Hair follicle dermal papilla cell (primary cell): ENCODE measurements at places on chromosomes 1 and 21. TPM values are rescaled to one million over a fixed set of nuclear protein-coding genes. Genes with fewer than 3 reads are reported as not detected.

VSIG8 gene
- not detected in 2 replicates for total RNA-seq

C1orf87 gene
- 0.24 and 0.32 TPM in 2 replicates for total RNA-seq

CHD5 gene
- total RNA-seq: 0.12 and 0.16 TPM in 2 replicates

HEATR1 gene
- total RNA-seq: 35.6 and 52.6 TPM in 2 replicates

PLA2G2C gene
- not detected in 2 replicates for total RNA-seq

AK2 gene
- total RNA-seq: 118 TPM in 2 replicates

SLAMF7 gene
- total RNA-seq: not detected in 2 replicates

MSH4 gene
- total RNA-seq: 0.12 and 0.16 TPM in 2 replicates

AMY2A gene
- total RNA-seq: not detected in 2 replicates

C1orf74 gene
- 1.8 and 1.9 TPM in 2 replicates for total RNA-seq

OR2T35 gene
- total RNA-seq: not detected in 2 replicates

RCOR3 gene
- 31.8 and 32.5 TPM in 2 replicates for total RNA-seq

ZNF648 gene
- total RNA-seq: not detected in 2 replicates

PTPN7 gene
- not detected in 2 replicates for total RNA-seq

CACHD1 gene
- 30.4 and 40.4 TPM in 2 replicates for total RNA-seq

PLPPR5 gene
- 0.16 TPM in 1 of 2 replicates, not detected in the other for total RNA-seq

NR5A2 gene
- 0.24 and 0.32 TPM in 2 replicates for total RNA-seq

IL20 gene
- total RNA-seq: not detected in 2 replicates

KRTAP22-1 gene
- not detected in 2 replicates for total RNA-seq

EDN2 gene
- not detected in 2 replicates for total RNA-seq

RIMS3 gene
- total RNA-seq: 0.36 and 0.81 TPM in 2 replicates

SYT14 gene
- total RNA-seq: 3.3 and 4.7 TPM in 2 replicates

YARS1 gene
- 127 and 160 TPM in 2 replicates for total RNA-seq
